NCI-H1105 treated with DMSO at 0.1 percent for 48 hours (cell line): ENCODE measurements at places on chromosomes 1 and 21.

GRCh38 chr21:32253215-32253641 is 25.6 kb downstream of the MIS18A start:
- DNase-seq, result no peak

GRCh38 chr1:183273300-183273699 is 87.2 kb downstream of the LAMC2 start:
- DNase-seq, result no peak

DNA sequence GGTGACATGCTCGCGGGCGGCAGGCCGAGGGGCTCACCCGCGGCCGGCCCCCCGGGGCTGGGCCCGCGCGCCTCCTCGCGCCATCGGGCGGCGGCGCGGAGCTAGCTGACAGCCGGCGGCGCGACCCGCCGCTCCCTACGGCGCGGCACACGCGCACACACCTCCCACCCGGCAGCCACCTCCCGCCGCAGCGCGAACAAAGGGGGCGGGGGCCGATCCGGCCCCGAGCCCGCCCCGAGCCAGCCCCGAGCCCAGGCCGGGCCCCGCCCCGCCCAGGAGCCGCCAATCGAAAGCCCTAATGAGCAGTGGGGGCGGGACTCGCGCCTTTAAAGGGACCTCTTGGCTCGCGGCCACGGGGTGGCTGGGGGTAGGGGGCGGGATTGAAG is at the start of gene KIF21B:
TSS of gene KIF21B (minus strand) at position 198 of the 386 bp plus-strand sequence. CDS start 331 bp downstream, outside the sequence.
- DNase-seq, result peak; percentile 72

DNA sequence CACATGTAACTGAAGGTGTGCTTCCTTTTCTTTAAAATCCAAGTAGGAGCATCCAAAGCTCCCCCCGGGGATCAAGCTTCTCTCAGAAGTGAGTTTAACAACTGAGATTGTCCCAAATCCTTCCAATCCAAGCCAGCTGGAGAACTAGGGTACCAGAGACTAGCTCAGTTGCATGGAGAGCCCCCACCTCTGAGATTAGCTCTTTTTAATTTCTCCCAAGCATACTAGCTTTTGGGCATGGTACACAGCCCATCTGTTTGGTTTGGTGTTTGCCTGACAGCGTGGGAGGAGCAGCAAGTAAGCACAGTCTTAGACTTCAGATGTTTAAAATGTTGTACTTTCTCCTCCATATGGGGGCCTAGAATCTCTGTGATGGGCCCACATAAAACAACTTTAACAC is 142.8 kb downstream of the ASTN1 start:
- DNase-seq, result no peak

DNA sequence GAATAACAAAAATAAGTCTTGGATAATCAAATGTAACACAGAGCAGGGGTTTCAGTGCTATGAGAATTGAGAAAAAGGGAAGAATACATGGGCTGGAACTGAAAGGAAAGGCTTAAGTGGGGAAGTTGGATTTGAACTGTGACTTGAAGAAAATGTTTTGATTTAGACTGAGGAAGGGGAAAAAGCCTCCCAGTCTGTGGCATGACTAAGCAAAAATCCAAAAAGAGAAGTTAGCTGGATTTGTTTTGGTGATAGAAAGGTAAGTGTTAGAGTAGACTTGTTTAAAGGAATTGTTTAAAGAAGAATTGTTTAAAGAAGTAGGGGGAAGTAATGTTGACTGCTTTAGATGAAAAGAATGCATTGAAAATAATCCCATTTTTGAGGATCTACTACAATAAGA is 46.0 kb downstream of the KCNK2 start:
- DNase-seq, result no peak

DNA sequence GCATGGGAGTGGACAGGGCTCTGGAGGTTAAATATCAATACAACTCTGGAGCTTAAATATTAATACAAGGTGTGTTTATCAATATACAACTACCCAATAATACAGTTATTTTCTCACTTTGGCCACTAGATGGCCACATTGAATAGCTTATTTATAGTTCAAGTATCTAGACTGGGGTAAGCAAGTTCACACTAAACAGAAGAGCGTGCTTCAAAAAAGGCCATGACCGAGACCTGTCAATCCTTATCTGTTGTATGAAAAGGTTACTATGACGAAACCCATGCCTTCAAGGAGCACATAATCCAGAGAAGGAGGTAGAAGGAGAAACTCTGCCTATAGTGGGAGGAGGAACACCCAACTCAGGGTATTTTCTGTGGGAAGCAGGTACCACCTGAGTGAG is 29.1 kb downstream of the CHML start:
- peak; percentile 32 for DNase-seq

- no peak for DNase-seq
These were observed 3.2 kb downstream of the TRNP1 start for GRCh38 chr1:26996665-26997064.

GRCh38 chr1:166852918-166853317 is 13.6 kb downstream of the POGK start:
- DNase-seq, result no peak

DNA sequence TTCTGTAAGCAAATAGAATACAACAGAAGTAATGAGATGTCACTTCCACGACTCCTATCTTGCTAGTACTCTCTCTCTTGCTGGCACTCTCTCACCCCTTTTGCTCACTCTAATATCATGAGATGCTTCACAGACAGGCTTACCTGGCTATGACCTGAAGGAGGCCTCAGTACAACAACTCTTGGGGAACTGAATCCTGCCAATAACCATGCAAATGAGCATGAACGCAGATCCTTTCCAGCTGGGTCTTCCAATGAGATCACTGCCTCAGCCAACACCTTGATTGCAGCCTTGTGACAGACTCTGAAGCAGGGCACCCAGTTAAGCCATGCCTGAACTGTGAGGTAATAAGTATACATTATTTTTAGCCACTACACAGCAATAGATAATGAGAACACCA is 53.1 kb upstream of the ADAR start:
- no peak for DNase-seq

GRCh38 chr1:204013052-204013451 is 59.9 kb upstream of the SOX13 start:
- no peak for DNase-seq

DNA sequence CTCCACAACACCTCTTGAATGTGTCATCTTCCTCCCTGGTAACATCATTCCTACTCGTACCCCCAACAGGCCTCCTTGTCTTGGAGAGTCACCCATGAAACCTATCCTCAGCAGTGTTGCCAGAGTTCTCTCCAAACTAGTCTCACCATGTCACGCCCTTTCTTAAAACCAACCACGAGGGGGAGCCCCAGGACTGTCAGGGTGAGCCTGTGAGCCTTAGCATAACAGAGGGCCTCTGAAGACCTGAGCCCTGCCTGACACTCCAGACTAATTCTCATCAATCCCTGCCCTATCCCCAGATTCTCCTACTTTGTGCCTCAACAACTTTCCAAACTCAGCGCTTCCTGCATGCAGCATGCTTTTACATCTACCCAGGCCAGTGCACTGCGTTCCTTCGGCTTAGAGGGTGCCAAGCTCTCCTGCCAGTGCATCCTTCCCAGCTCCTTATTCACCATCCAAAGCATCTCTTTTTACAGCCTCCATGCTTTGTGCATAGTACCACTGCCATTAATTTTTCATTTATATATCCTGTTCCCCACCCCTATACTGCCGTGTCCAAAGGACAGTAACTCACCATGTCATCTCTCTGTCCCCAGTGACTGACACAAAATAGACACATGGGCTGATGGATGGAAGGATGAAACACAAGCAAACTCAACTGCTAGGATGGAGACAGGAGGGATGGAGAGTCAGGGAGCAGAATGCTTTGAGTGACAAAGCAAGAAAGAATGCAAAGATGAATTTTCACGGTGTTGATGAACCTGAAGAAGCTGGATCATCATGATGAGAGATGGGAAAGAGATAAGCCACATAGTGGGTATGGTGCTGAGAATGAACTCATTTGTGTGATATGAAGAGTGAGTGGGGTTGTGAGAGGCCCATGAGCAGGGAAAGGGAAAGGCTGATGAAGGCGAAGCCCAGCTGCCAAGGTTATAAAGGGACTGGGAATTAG is 34.0 kb downstream of the ZNF697 start:
- DNase-seq, result peak; percentile 79

- no peak for DNase-seq
These were observed 108.6 kb downstream of the GPR52 start for GRCh38 chr1:174556392-174556791.

GRCh38 chr1:20440785-20441200 is 45.2 kb downstream of the CAMK2N1 start:
- DNase-seq, result peak; percentile 5

DNA sequence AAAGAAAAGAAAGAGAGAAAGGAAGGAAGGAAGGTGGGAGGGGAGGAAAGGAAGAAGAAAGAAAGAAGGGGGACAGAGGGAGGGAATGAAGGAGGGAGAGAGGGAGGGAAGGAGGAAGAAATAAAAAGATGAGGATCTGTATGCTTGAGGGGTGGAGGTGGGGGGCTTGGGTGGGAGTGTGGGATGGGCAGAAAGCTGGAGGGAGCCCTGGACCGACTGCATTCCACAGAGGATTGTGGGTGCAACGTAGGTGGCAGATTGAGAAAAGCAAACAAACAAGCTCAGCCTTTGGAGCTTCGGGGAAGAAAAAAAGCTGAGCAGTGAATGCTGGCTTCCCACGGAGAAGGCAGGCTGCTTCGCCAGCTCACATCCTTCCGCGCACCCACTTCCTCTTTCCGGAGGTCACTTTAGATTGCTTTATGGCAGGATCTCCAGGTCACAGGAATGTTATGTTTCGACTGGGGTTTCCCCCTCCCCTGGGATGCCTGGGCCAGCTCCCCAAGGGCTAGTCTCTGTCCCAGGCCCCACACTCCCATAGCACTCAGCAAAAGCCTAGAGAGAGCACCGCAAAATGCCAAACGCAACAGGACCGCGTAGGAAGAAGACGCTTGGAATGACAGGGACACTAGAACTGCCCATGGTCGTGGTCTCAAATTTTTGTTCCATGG is 20.7 kb upstream of the LGALS8 start:
- no peak for DNase-seq

GRCh38 chr1:225460021-225460736 is 32.3 kb upstream of the LBR start:
- DNase-seq, result no peak

GRCh38 chr1:212186427-212187207 is 98.6 kb upstream of the PPP2R5A start:
- DNase-seq, result no peak

- DNase-seq, result no peak
These were observed 60.0 kb upstream of the C1orf105 start for GRCh38 chr1:172360511-172360910.

DNA sequence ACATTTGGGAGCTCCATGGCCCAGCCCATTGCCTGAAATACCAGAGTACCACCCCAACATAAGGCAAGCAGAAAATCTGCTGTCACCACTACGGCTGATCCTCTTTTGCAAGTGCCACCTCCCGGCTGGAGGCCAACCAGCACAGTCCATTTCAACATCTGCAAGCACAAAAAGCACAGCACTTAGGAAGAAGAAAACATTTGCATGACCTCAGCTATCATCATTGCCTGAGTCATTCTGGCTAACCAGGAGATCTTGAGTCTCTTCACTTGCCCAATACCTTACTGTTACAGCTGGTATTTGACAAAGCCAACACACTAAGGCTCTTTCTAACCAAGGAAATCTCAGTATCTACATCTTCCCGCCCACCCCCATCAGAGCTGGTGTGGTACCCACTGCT is 55.9 kb downstream of the NEK7 start:
- no peak for DNase-seq

DNA sequence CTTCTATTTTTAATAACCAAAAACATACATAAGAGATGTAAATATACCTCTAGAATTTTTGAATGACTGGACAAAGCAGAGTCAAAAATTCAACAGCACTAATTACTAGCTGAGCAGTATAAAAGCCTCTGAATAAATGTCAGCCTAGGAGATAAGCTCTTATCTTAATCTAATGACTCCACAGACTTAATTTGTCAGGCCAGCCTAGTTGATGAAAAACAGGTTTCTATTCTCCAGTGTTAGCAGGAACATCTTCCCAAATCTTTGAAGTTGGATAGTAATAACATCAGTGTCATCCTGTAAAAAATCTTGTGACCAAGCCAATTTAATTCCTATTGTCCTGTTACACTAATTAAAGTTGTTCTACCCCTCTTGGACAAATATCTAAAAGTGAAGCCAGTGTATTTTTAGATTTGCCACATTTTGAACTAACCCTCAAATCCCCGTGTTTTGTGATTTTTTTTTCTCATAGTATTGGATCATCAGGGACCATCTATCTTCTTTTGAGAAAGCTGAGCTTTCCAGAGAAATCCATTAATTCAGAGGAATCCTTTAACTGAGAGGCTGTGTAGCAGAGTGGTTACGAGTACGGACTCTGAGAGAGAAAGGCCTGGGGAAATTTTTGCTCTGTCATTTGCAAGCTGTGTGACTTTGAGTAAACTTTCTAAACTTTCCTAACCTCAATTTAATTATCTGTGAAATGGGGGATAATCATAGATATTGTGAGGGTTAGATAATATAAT is 41.2 kb downstream of the LMO4 start:
- DNase-seq, result no peak

DNA sequence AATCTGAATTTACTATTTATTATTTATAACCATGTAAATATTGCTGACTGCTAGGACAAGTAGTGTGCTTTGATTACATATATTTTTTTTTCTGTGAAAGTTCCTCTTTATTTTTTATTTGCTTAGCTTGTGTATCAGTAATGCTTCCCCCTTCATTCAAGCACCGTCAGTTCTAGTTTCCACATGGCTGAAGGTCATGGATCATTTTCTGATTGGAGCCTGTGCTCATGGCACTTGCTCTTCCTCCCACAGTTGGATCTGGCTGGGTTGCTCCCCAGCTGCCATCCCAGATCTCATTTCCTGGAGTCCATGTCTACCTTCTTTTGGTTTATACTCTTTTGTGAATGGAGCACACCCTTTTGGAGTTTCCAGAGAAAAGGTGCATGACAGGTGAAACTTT is 57.0 kb upstream of the IGSF5 start:
- DNase-seq, result no peak

- no peak for DNase-seq
These were observed 40.8 kb upstream of the PPP2R5A start for GRCh38 chr1:212244441-212244840.

GRCh38 chr1:154440036-154440804 is 35.1 kb downstream of the IL6R start:
- DNase-seq, result no peak

DNA sequence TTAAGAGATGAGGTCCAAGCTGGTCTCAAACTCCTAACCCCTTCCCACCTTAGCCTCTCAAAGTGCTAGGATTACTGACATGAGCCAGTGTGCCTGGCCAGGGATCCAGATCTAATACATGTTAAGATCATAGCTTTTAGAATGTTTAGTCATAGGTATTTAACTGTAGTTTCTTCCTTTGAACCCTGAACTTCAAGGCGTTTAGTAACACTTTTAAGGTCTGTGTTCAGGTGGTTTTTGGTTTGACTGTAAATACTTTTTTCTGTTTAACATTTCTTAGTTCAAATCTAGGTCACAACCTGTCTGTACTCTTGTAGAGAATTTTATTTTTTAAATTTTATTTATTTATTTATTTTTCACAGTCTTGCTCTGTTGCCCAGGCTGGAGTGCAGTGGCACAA is 28.1 kb downstream of the RAP1A start:
- no peak for DNase-seq
